ENCODE measurements at places on chromosomes 1 and 21. TPM values are rescaled to one million over a fixed set of nuclear protein-coding genes. Genes with fewer than 3 reads are reported as not detected.

- no peak for DNase-seq
These were observed 44.5 kb downstream of the RPS6KA1 start for GRCh38 chr1:26574018-26574417.

- DNase-seq: no peak
These were observed 156.6 kb downstream of the TRABD2B start for GRCh38 chr1:47840393-47841190.

Gene OR2AK2
- total RNA-seq: not detected

DNA sequence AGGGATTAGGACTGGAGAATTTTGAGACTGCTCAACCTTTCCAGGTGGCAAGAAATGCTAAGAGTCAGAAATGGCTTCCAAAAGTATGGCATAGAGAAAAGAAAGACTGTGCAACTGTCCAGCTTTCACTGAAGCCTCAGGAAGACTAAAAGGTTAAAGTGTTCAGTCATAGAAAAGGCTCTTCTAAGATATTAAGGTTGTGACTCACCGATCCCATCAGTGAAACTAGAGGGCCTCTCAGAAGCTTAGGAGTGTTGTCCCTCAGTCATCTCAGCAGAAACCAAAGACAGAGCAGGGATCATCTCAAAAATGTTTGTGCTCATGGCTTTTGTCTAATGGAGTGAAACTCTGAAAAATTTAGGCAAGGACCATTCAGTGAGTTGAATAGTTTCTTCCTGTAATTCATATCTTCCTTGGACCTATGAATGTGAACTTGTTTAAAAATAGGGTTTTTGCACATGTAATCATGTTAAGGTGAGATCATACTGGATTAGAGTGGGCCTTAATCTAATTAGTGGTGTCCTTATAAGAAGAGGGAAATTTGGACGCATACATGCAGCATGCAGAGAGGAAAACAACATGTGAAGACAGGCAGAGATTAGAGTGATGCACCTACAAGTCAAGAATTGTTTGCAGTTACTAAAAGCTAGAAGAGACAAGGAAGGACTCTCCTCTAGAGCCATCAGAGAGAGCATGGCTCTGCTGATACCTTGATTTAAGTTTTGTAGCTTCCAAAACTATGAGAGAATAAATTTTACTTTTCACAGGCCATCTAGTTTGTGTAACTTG lies 71.3 kb downstream of the RPE65 start:
- DNase-seq: no peak

- no peak for DNase-seq
These were observed 27.2 kb upstream of the TDRD10 start for GRCh38 chr1:154474802-154475201.

DNA sequence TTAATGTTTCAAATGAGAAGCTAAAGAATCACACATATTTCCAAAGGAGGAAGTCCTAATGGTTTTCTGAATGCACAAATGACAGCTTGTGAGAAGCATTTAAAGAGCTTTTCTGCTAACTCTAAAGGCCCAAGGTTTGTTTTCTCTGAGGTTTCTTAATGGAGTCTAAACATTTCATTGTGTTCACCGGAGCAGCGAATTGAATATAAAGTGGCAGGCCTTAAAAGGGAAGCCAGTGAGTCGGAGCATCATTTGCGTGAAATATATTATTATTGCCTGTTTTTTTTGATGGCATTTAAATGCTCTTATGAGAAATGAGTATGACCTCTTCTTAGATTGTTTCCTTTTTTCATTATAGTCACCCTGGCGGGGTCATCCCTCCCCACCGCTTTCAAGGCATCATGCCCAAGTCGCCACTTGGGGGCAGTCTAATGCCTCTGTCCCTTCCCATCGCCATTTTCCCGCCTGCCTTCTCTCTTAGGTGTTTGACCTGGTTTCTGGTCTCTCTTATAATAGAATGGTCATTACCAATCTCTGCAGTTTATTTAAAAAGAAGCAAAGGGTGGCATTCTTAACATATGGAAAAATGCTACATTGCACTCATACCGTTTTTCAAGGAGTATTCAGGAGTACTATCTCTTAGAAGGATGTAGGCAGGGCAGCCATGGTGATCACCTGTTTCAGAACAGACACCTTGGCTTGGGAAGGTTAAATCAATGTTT lies 25.3 kb upstream of the OVAAL start:
- no peak for DNase-seq

- no peak for DNase-seq
These were observed 31.3 kb downstream of the STUM start for GRCh38 chr1:226579781-226580323.

DNA sequence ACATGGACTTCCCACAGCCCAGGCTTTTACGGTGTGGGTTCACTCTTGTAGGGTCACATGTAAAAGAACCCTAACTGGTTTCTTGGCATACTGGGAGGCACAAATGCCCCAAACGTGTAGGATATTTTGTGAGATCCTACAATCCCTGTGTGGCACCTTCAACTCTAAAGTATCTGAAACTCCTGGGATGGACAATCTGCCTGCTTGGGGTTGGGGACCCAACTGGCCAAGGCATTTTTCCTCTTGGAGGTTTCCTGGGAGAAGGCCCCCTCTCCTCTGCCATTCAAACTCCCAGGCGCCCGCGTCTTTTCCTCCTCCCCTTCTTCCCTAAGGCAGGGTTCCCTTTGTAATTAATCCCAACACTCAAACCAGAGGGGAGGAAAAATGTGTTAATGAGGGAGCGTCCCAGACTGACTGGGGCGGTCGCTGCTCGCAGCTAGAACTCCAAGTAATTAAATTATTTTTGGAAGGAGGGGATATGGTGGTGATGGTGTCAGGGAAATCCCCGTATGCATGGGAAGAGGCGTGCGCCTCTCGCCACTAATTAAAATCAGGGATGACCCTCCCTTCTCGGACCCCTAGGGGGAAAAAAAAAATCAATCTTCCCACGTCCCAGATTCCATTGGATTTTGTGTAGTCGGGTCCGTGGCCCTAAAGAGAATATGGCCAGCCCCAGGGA lies 681 bp upstream of the VANGL2 start:
- no peak for DNase-seq

DNA sequence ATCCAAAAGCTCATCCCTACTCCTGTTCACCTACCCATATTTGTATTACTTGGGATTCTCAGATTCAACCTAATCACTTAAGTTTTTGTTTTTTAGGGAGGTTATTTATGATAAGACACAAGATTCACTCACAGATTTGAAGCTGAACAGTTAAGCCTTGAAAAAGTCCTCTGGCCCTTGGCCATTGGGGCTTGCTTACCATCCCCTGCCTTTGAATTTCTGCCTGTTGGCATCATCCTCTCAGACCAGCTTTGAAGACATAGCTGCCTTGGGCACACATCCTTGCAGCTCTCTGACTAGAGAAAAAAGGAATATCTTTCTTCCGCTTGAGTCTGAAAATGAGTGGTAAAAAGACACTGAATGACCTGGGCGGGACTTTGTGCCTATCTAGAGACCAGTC lies 41.8 kb upstream of the RALGPS2 start:
- DNase-seq: no peak

DNA sequence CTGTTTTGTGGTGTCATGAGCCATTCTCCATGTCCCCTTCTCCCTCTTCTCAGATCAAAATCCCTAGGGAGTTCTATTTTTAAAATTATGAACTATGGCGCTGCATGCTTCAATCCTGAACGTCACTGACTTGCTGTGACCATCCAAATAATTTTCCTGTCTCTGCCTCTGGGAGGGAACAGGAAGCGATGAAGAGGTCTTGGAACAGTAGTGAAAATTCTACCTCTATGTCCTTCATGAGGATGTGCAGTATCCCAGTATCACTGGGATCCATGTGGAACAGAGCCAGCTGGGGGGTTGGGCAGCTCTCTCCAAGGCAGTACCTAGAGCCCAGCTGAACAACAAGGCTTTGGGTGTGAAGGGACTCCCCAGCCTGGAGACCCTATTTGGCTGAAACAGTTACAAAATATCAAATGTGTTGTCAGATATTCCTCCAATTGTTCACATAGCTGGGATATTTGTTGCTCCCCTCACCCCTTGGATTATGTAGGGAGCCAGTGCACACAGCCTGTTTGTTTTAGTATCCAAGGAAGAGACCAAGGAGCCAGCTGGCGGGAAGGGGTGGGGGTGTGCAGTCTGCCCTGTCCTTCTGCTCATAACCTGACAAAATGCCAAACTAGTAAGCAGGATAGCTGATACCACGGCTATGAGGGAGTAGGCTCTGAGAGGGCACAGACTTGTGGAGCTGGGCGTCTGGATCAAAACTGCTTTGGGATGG lies 7.6 kb downstream of the DCLRE1B start:
- no peak for DNase-seq
